ENCODE measurements at places on chromosomes 6 and 20.

GRCh38 chr20:13139459-13140150 is 81.5 kb upstream of the ISM1 start:
- no peak for DNase-seq

- DNase-seq, result no peak
Measured at GRCh38 chr6:45504947-45505346, 127.2 kb upstream of the SUPT3H start.

- DNase-seq, result no peak
Measured at GRCh38 chr6:88922775-88923548, 40.5 kb downstream of the RNGTT start.

DNA sequence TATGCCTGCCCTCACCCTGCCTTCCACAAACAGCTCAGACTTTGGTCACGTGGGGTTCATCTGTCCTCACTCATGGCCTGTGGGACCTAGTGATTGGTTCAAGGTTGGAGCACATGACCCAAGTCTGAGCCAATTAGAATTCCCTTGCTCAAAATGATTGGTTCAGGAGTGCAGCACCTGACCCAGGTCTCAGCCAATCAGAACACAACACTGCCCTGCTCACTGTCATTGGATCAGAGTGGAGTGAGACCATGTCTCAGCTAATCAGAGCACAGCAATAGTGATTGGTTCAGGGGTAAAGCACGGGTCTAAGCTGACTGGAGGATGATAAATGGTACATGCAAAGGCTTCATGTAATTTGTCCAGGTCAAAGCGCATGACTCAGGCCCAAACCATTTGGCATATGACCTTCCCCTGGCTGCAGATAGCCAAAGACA is 102.2 kb downstream of the PREX1 start:
- no peak for DNase-seq

DNA sequence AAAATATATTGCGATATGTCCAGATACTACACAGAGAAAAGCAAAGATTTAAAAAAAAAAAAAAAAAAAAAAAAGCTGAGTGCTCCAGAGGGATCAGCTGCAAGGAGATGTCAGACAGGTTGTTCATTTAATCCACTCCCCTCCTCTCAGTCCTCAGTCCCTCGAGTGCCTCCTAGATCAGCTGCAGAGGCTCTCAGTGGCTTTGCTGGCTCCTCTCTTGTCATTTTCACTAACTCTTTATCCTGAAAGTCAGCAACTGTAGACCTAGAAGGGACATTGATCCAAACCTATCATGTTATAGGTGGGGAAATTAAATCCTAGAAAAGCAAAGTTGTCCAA is 61.6 kb downstream of the KIAA0319 start:
- no peak for DNase-seq

DNA sequence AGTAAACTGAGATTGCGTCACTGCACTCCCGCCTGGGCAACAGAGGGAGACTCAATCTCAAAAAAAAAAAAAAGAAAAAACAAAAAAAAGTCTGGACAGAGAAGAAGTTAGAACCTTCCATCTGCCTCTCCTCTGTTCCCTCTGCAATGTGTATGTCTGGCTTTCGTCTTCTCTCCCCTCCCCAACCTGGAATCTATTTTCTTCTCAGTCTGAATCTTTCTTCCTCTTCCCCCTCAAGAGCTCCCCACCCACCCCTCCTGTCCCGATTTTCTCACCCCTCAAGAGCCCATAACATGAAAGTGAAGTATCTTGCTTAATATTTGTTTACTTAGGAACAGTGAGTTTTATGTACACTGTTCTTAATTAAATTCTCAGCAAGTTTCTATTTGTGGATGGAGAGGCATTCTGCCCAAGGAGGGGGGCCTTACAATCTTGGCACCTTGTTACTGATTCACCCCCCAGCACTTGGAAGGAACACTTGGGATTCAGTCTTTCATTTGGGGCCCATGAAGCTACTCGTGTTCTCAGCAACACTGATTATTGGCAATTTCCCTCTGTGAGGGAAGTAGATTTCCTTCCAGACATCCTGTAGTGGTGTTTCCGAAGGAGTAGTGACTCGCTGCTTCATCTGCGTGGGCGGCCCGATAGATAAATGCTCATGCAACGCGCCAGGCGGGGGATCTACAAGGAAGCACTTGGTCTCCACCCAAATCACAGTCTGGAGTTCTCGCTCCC is 69.3 kb upstream of the SRSF6 start:
- no peak for DNase-seq

- no peak for DNase-seq
Measured at GRCh38 chr6:83429857-83430610, 817 bp downstream of the ME1 start.

DNA sequence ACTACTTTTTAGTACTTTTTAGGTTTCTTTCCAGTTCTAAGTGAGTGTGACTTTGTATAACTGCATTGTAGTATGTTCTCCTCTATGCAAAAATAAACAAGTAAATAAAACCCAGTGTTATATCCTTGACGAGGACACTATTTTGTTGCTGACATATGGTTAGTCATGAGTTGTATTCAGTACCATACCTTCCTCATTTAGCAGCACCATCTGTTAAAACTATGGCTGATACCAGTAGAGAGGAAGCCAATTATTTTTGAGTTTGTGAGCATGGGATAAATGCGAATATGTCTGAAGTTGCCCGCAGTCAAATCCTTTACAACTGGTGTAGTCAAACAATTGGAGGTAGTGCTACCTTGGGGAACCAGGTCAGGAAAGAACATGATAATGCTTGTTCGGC is 74.1 kb downstream of the CDKAL1 start:
- DNase-seq, result no peak

GRCh38 chr6:79240509-79240908 is 6.0 kb upstream of the HMGN3 start:
- no peak for DNase-seq

DNA sequence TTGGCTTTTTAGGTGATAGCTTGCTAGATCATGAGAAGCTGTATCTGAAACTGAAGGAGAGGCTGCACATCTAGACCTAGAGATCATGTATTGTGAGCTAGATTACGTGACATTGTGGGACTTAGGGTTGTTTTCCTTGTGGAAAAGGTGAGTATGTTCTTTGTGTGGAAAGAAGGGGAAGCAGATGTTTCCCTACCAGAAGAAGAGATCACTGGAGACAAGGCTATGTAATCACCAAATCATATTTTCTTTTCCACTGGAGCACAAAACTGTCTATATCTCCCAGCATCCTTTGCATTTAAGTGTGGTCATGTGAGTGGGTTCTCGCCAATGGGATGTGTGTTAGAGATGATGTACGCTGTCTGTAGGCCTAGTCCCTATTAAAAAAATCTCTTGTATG is 7.0 kb upstream of the EPB41L2 start:
- DNase-seq, result no peak

DNA sequence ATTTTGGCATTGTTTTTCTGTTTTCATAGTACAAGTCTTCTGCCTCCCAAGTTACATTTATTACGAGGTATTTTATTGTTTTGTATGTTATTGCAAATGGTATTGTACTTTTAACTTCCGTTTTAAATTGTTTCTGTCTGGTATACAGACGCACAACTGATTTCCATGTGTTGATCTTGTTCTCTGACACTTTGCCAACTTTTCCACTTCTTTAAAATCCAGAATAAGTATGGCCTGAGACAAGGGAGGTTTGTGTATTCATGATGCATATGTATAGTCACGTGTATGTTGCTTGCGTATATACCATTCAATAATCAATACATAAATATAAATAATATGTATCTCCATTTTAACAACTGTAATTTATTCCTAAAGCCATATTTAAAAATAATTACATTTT is 41.2 kb downstream of the THBS2 start:
- no peak for DNase-seq

- DNase-seq, result no peak
Measured at GRCh38 chr20:653590-654416, 803 bp upstream of the SRXN1 start.

DNA sequence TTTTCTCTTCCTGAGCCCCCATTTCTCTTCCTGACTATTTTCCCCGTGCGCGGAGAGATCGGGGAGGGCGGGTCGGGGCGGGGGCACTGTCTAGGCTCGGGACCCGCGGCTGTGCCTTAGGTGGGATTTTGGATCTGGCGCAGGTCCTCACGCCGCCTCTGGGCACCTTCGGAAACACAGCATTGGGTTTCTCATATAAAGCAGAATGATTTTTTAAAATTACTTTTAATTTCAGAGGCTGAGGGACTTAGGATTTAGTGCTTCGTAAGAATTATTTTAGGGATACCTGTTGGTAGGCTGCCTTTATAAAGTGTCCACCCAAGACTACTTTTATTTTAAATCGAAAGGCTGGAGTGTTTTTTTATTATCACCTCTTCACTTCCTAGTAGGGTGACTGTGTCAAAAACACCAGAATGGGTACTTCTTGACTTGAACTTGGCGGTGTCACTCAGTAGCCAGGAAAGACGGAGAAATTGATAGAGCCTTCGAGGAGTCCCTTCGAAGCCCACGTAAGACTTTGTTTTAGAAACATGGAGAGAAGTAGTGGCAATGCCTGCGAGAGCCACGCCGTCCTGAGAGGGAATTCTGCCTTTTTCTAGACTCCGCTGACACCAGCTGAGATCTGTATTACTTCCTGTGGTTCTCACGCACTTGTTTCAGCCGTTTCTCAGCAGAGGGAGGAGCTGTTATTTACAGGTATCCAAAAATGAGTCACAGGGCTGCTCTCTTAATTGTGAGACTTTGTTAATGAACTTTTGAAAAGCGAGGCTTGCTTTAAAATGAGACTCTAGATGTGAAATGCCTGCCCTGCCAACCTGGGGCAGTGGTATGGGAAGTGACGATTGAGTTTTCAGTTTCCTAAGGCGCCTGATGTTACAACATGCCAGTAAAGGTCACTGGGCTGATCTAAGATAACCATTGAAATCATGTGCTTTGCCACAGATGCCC is 667 bp downstream of the STX11 start:
- peak; percentile 24 for DNase-seq

GRCh38 chr6:40387871-40388264 is 199.3 kb downstream of the LRFN2 start:
- no peak for DNase-seq

DNA sequence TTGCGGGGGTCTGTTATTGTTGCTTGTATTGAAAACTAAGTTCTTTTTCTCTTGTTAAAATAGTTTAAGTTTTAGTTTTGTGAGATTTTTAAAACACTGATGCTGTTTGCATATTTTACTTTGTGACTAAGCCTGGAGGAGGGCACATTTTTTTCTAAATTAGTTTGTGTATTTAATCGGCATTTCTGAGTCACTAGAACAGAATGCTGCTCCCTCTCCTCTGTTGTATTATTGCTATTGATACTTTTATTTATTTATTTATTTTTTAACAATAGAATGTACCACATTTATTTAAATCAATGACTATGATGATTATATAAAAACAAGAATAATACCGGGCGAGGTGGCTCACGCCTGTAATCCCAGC is 5.1 kb upstream of the FAM50B start:
- DNase-seq, result no peak

DNA sequence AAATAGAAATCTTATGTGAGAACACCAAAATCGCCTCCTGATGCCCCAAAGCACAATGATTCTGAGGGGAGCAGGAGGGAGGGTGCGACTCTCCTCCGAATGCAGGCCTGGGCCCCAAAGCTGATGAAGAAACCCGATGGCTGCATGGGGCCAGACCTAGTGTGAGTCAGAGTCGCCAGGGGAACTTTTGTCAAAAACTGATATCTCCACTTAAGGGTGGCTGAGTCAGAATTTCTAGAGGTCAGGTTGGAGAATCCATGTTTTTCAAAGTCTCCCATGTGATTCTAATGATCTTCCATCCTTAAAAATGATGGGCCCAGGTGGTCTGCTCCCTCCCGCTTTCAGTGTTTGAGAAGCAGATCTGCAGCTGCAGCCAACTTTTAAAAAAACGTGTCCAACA is 172.8 kb downstream of the BACH2 start:
- no peak for DNase-seq

GRCh38 chr6:155436981-155437749 is 18.5 kb downstream of the NOX3 start:
- DNase-seq, result no peak

- DNase-seq, result no peak
Measured at GRCh38 chr20:32512047-32512385, 73.1 kb downstream of the NOL4L start.

- DNase-seq, result no peak
Measured at GRCh38 chr6:14593286-14593685, 475.7 kb downstream of the CD83 start.

DNA sequence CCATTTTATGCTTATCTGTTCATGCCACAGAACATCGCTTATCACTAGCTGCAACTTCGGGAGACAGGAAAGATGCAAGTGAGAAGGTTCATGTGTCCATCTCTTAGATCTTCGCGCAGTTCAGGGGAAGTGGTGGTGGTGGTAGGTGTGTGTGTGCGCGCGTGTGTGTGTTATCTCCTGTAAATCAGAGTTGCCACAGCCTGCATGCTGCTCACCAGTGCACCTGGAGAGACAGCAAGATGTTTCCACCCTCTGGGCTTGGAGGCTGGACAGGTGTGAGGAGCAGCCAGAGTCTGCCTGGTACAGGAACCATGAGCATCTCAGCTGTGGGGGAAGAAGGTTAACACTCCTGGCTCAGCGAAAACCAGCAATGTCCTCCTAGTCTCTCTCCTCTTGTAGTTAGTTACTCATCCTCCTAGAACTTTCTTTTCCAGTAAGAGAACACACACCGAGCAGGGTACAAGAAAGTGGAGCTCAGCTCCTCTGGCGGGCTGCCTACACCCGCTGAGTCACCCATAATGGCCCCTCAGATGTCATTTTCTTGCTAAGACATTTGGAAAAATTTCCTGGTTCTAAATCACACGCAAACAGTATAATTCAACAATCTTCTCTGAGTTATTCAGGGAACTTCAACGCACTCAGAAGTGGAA is 5.1 kb upstream of the TUBB1 start:
- DNase-seq, result no peak

GRCh38 chr6:74610352-74610751 is 595.5 kb downstream of the COL12A1 start:
- no peak for DNase-seq

Measured in T-helper 22 cell (primary cell).